Upper lobe of left lung (tissue), 6 donors: ENCODE measurements at places on chromosomes 1 and 21. TPM values are rescaled to one million over a fixed set of nuclear protein-coding genes. Genes with fewer than 3 reads are reported as not detected.

Gene PALMD
- total RNA-seq = 24.1 TPM

DNA sequence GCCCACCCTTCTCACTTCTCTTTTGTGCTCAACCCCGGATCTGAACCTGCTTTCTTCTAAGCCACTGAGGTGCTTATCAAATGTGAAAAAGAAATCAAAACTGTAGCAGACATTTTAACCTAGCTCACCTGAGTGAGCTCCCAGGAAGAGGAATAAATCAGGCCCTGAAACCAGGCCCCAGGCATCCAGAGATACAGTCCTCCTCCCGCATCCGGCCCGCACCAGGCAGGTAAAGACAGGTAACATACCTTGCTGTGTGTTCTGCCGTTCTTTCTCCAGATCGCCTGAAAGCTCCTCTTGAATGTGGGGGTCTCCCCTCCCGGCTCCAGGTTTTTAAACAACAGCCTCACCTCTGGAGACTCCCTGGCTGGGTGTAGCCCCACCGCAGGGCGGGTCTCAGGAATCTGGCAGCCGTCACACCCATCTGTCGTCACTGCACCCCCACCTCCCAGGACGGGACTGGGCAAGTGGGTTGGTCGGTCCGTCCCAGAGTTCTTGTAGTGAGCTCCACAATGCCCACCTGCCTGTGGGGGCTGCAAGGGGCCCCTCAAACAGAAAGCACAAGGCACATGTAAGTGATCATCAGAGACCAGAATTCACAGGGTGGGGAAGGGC, at the start of gene LAMB3:
Gene LAMB3 (minus strand): TSS at position 305 of the 615 bp plus-strand sequence. CDS start 1,481 bp downstream, outside the sequence.
- peak; percentile 81 for DNase-seq
- H3K4me1 ChIP-seq = peaks cover 70% of the 10 kb centered on the region
- H3K27me3 ChIP-seq = no peaks in the 10 kb centered on the region
- H3K4me3 ChIP-seq = no peak within 1 kb of the TSS

Gene MTMR11
- 18.9 TPM for total RNA-seq

DNA sequence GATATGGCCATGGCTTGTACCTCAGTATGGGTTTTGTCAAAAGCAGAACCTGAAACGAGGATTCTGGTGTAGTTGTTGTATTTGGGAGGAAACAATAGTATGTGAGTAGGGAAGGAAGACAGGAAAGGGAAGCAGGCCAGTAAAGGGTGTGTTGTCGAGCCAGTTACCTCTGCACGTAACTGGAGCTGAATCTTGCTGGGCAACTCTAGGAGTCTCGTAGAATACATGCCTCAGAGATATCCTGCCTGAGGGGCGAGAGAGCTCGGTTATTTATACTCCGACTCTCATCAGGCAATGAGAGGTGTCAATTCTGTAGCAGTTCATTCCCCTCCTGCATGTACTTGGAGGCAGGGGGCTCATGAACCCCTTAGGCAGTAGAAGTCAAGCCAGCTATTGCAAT, 45.9 kb upstream of the KIF26B start:
- H3K36me3 ChIP-seq = no peaks in the 10 kb centered on the region
- no peak for DNase-seq
- H3K4me1 ChIP-seq = no peaks in the 10 kb centered on the region
- no peak overlapping the region for H3K27ac ChIP-seq
- H3K27me3 ChIP-seq = no peaks in the 10 kb centered on the region

DNA sequence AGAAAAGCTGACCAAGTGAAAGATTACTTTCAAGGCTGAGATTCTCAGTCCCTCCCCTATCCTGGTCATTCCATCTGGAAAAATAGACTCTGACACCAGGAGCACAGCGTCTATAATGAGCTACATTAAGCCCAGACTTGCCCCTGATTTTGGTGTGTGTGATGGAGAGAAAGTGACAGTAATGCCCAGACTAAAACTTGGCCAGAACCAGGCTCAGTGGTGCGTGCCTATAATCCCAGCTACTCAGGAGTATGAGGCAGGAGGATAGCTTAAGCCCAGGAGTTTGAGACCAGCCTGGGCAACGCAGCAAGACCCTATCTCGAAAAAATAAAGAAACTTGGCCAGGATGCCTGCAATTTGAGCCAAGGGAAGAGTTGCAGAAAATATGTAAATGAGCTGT, 15.9 kb downstream of the PLEKHA6 start:
- no peaks in the 10 kb centered on the region for H3K27me3 ChIP-seq
- H3K27ac ChIP-seq = no peak overlapping the region
- H3K36me3 ChIP-seq = no peaks in the 10 kb centered on the region

DNA sequence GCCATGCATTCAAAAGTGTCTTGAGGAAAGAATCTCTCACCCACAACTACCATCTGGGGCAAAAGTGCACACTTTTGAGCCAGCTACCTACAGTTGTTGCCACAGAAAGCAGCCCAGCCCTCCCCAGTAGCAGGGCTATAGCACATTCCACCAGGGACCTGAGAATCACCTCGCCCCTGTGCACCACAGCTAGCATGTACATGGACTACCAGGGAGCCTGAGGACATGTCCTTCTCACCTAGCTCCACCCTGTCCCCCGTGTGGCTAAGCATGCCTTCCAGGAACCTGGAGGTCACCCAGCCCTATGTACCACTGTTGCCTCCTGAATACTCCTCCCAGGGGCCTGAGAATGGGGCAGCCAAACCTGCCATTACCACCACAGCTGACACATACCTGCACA, 16.9 kb downstream of the SPRR2G start:
- no peak overlapping the region for H3K4me3 ChIP-seq
- DNase-seq = no peak
- H3K4me1 ChIP-seq = no peaks in the 10 kb centered on the region
- no peaks in the 10 kb centered on the region for H3K36me3 ChIP-seq
- H3K27ac ChIP-seq = no peak overlapping the region
- H3K27me3 ChIP-seq = no peaks in the 10 kb centered on the region

GRCh38 chr1:224175617-224176016, 7.4 kb upstream of the DEGS1 start:
- H3K27me3 ChIP-seq = no peaks in the 10 kb centered on the region
- H3K4me1 ChIP-seq = no peaks in the 10 kb centered on the region
- no peak overlapping the region for H3K27ac ChIP-seq
- H3K36me3 ChIP-seq = no peaks in the 10 kb centered on the region
- DNase-seq = no peak
- no peak overlapping the region for H3K4me3 ChIP-seq

Gene CFHR4
- total RNA-seq = not detected

DNA sequence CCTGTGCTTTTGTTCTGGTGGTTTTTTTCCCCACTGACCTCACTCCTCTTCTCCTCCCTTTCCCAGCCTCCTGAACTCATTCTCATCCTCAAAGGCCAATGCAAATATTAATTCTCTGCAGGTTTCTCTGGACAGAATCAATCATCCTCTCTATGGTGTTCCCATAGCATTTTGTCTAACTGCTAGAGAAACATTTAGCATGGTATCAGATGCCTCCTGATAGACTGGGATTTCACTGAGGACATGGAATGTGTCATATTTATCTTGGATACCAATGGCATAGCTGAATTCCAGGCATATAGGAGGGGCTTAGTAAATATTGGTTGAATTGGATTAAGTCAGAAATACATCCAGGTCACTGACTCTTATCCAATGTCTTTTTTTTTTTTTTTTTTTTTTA, 46.1 kb upstream of the SRP9 start:
- H3K27ac ChIP-seq = no peak overlapping the region
- no peak for DNase-seq
- H3K36me3 ChIP-seq = no peaks in the 10 kb centered on the region
- no peaks in the 10 kb centered on the region for H3K27me3 ChIP-seq
- peaks cover 15% of the 10 kb centered on the region for H3K4me1 ChIP-seq

DNA sequence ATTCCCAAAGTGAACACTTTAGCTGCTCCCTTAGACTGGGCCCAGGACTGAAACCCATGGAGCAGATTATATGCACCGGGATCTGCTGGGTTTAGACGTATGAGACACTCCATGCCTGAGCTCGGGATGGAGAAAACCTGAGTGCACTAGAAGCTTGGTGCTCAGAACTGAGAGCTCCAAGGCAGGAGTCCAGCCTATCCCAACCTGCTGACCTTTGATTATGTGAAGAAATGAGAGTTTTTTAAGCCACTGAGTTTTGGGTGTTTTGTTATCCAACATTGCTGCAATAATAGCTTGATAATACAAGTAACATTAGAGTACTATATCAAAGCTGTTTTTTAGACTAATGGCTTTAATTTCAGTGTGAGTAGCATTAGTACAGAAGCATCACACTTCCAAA, 131.5 kb upstream of the KCNK1 start:
- no peak for DNase-seq
- H3K27me3 ChIP-seq = no peaks in the 10 kb centered on the region
- no peak overlapping the region for H3K27ac ChIP-seq
- no peaks in the 10 kb centered on the region for H3K4me1 ChIP-seq

DNA sequence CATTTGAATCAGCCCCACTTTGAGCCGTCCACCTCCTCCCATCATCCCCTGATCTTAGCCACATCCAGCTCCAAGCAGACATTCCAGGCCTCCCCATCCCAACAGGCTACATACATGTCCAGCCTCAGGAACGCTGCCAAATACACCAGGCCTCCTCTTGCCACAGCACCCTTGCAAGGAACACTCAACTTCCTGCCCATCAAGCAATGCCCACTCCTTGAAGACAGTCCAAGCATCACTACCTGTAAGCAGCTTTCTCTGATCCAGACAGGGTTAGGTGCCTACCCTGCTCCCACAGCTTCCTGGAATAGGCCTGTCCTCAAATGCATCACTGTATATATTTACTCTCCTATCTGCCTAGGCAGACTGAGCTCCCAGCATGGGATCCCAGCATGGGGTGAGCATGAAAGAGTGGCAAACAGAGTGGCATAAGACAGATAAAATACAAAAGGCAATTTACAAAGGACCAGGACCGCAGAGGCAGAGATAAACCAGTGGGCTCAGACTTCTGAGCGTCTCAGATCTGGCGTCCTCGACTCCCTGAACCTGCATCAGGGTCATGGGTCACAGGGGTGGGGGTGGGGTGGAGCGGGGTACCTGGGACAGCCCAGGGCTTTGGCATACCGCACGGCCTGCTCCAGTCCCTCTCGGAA, 816 bp downstream of the HYI start:
- peak overlapping the region; percentile 74 for H3K4me3 ChIP-seq
- no peaks in the 10 kb centered on the region for H3K27me3 ChIP-seq
- peaks cover 11% of the 10 kb centered on the region for H3K4me1 ChIP-seq

- no peaks in the 10 kb centered on the region for H3K4me1 ChIP-seq
- H3K27ac ChIP-seq = peak overlapping the region; percentile 44
- H3K4me3 ChIP-seq = no peak overlapping the region
- no peaks in the 10 kb centered on the region for H3K27me3 ChIP-seq
- peak; percentile 31 for DNase-seq
Observed at GRCh38 chr1:92980732-92981647, 19.7 kb upstream of the DIPK1A start.

Gene KIAA0040
- 58.7 TPM for total RNA-seq

GRCh38 chr1:151989211-151989862, 4.3 kb downstream of the S100A10 start:
- peak overlapping the region; percentile 95 for H3K27ac ChIP-seq
- peaks cover 15% of the 10 kb centered on the region for H3K36me3 ChIP-seq
- peaks cover 72% of the 10 kb centered on the region for H3K4me1 ChIP-seq
- H3K27me3 ChIP-seq = no peaks in the 10 kb centered on the region
- peak; percentile 93 for DNase-seq

Gene SCP2
- total RNA-seq = 173 TPM

Gene TSPEAR
- 0.17 TPM for total RNA-seq

Gene KCNQ4
- total RNA-seq = 0.60 TPM

DNA sequence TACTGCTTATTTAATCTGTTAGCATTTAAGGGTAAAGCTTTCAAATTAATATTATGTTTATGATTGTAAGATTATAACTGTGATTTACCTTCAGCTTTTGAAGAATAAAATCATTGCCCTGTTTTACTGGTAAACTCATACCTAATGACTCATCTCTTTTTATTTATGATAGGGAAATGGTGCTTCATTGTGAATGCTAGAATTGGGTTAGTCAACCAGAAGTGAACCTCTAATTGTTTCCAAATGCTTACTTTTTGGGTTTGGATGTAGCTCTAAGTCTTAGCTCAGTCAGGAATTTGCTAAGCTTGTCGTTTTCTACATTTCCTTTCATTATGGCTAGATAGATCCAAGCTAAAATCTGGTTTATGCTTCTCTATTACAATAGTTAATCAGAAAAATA, 59.4 kb downstream of the SLC30A7 start:
- H3K36me3 ChIP-seq = no peaks in the 10 kb centered on the region
- H3K4me3 ChIP-seq = no peak overlapping the region
- no peak overlapping the region for H3K27ac ChIP-seq
- DNase-seq = no peak
- H3K4me1 ChIP-seq = peaks cover 19% of the 10 kb centered on the region
- H3K27me3 ChIP-seq = no peaks in the 10 kb centered on the region

Gene TRNP1
- total RNA-seq = 29.3 TPM
